ENCODE measurements at places on chromosomes 12 and 14.
A peak's percentile ranks its signal among the peaks of the same experiment; 100 is the strongest.

DNA sequence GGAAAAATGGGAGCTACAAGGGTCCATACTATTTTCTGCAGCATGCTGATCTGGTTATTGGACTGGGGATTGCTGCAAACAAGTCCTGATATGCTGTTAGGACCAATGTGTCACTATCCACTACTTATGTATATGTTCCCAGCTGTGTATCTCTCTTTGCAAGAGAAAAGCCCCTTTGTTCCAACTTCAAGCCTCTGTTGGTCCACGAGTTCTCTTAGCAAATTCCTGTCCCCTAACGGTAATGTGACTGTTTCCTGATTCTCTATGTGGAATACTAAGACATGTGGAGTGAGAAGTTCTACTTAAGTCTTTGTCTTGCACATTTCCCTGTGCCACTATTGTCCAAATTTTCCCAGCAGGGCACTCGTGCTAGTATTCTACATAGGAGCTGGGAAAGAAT lies 557.7 kb downstream of the FSCB start:
- DNase-seq = no peak

DNA sequence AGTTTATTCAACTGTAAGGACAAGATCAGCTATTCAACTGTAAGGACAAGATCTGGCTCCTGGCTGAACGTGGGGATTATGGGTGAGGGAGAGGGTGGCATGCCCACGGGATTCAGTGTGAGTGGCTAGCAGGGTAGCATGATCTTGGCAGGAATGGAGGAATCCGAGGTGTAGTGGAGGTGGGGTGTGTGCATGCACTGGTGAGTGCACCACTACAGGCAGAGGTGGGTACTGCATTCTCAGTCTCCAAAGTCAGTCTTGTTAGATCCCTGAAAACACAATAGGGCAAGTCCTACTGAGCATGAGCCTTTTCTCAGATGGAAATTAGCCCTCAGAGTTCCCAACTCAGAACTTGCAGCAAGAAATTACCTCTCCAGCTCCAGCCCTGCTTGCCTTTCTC lies 32.2 kb upstream of the DCD start:
- peak; percentile 20 for DNase-seq

DNA sequence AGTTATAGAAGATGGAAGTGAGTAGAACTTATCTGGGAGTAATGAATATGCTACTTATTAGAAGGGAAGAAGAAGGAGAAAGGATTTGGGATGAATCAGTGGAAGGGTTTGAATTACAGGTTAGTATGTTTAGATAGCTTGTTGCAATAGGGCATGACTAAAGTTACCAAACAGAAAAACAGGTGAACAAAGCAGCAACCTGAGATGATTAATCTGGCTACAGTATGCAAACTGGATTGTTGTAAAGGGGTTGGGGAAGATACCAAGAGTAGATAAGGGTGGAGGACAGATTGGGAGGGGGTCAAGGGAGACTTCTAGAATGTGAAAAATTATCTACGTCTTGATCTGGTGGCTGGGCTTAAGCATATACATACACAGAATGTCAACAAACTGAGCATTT lies 73.4 kb upstream of the CLEC14A start:
- no peak for DNase-seq

DNA sequence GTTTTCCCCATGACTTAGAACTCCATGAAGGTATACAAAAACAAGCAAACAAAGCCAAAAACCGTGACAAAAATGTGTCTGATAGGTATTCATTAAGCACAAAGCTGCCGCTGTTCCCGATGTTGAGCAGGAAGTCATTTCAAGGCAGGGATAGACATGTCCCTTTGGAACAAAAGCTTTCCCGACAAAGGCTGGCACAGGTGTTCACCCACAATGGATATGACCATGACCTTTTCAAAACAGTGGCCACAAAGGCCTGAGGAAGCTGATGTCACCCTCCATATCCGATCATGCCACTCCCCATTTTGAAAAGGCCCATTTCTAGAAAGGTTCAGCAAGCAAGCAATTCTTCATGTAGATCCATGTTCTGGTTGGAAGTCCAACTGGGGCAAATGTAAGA lies 279.1 kb downstream of the BTG1 start:
- no peak for DNase-seq

DNA sequence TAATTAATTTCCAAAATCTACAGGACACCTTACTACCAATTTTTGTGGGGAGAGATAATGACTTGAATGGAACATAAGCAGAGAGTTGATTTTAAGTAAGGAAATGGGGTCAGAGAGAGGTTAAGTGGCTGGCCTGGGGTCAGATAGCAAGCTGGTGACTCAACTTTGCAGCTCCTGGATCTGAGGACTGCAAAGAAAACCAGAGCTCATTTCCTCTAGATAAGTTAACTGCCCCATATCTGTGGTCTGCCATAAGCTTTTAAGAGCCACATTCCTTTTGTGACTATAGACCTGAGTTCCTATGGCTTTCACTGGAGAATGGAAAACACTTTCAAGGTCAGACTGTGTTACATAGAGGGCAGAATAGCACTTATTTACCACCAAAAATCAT lies 201.2 kb upstream of the PRICKLE1 start:
- no peak for DNase-seq

DNA sequence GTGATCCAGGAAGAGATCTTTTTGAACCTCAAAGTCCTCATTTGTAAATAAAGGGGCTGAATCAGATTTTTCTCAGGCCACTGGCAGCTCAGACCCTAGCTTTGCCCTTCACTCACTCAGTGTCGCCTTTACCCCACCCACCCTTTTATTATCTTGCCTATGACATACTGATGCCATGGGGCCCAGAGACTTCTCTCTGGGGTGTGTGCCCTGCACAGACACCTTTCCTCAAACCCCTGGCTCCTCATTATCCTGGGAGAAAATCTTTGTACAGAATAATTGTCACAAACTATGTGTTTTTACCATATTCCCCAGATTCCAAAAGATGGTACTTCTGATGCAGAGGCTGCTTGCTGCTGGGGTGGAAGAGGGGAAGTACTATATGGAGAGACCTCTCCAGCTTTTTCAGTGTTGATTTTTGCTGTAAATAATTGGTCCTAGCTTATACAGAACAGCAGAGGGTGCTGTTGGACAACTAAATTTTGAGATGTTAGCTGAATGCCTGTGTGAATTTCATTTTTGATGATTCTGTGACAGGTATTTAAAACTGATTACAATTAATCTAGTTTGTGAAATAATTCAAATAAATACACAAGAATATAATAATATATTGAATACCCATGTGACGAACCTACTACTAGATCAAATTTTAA lies 53.9 kb upstream of the DCD start:
- DNase-seq = peak; percentile 67

DNA sequence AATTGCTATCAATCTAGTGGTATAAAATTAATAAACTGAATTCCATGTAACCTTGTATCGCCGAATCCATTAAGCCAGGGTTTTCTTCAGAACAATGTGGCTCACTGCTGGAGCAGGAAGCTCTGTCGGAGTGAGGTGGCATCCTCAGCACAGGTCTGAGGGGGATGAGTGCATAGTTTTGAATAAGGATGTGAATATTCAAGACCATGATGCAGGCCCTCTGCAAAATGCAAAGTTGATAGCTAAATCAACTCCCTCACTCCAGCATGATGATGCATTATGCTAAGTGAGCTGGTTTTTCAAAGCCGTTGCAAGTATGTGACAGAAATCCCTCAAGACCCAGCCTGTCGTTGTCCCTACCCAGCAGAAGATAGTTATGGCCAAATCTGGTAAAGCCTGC lies 53.0 kb downstream of the TRIM9 start:
- DNase-seq = no peak

- DNase-seq = no peak
These were observed 1.0 kb upstream of the ADCY6 start for GRCh38 chr12:48789858-48790326.

GRCh38 chr12:106976668-106977067 lies 10.3 kb downstream of the MTERF2 start:
- DNase-seq = no peak

GRCh38 chr12:57232156-57232756 lies 2.7 kb downstream of the SHMT2 start:
- no peak for DNase-seq

DNA sequence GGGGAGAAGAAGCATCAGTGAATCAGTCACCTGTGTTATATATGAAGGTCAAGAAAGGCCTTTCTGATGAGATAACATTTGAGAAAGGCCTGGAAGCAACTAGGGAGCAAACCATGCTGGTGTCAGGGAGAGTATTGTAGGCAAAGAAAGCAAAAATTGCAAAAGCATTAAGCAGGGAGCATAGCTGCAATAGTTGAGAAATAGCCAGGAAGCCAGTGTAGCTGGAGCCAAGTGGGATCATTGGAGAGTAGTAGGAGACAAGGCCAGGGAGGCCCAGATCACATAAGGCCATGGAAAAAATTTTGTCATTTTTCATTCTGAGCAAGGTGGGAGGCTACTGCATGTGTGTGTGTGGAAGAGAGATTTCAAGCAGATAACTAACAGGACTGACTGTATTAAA lies 18.8 kb upstream of the MAGOHB start:
- no peak for DNase-seq

GRCh38 chr12:20097626-20098025 lies 270.7 kb upstream of the PDE3A start:
- no peak for DNase-seq

DNA sequence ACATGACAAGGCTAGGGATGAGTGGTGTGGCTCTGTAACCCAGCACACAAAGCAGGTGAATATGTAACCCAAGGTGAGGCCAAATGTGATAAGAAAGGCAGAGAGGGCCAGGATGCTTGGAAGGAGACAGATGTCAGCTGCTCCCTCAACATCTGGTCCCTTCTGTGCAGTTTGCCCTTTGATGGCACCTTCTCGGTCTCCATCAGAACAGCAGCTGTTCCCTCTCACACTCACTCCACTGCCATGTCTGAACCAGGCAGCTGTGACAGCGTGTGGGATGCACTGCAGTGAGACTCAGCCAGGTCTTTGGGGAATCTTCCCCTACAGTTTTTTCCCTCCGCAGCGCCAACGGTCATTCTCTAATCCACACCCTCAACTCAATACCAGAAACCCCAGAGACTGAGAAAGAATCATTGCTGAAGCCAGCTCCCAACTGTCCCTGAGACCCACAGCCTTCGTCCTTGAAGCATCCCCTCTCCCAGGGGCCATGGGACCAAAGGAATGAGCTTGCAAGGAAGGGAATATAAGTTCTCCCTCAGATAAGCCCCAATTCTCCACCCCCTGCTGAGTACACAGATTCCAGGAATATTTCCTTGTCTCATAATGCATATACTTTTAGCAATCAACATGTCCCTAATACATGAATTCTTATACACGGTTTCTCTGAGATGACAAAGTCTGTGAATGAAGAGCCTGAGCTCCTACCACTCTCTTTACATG lies 230.0 kb downstream of the GLT1D1 start:
- DNase-seq = no peak

- DNase-seq = no peak
These were observed 161.6 kb upstream of the PWP1 start for GRCh38 chr12:107523775-107524535.

GRCh38 chr12:68467514-68467913 lies 135.4 kb upstream of the MDM1 start:
- no peak for DNase-seq

- peak; percentile 23 for DNase-seq
These were observed 203.0 kb downstream of the SNAPC1 start for GRCh38 chr14:61965030-61965745.

DNA sequence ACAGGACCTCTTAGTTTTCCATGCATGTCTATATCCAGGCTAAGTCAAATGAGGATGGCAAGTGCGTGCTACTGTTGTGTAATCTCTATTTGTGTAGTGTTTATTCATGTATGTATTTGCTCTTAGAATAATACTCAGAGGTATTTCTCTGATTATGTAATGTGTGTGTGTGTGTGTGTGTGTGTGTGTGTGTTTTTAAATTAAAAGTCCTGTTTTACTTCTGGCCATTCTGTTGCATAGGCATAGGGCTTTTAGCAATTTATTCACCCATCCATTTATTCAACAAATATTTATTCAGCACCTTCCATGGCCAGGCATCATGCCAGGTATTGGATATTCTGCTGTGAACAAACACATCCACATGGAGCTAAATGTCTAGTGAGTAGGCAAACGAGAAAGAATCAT lies 63.5 kb downstream of the PELI2 start:
- DNase-seq = no peak

DNA sequence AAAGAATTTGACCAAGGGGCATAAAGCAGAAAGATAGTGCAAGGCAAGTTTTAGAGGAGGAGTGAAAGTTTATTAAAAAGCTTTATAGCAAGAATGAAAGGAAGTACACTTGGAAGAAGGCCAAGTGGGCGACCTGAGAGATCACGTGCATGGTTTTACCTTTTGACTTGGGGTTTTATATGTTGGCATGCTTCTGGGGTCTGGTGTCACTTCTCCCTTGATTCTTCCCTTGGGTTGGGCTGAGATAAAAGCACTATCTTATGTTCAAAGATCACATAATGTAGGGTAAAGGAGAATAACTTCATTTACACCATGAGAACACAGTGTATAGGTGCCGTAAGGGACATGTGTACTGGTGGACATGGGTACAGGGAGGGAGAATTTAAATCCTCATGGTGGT lies 17.7 kb upstream of the TMEM30B start:
- no peak for DNase-seq

DNA sequence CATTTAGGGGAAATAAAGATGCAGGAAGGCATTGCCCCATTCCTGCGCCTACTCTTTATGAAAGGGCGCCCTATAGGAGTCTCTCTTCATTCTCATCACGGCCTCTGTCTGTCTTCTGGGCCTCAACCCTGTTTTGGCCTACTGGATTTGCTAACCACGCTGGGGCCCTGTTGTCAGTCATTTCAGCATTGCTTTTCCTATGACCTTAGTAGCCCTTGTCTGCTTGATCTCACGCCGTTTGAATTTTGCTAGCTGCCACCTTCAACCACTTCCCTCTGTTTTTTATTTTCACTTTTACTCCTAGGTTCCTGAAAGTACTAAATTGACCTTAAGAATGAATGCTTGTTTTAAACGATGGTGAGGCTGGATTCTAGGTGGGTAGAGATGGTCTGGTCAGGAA lies 139.0 kb downstream of the SYNE2 start:
- no peak for DNase-seq

DNA sequence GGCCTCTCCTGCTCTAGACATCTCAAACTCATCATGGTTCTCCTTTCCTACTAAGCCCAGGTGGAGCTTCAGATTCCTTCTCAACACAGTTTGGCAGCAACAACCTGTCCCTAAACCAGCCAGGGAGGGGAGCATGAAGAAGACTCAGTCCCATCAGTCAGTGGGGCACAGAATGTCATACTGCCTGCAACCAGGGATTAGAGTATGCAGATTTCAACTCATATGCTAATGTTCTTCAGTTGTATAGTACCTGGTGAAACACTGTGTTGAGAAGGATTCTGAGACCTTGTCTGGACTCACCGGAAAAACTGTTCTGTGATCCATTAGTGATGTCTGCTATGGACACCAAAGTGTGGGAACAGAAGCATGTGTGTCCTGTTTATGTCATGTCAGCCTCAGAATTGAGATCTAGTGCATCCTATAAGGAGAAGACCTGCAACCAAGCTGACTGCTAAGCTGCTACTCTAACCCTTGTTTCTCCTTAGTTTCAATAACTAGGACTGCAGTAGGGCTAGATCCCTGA lies 43.6 kb downstream of the TRPV4 start:
- DNase-seq = no peak

DNA sequence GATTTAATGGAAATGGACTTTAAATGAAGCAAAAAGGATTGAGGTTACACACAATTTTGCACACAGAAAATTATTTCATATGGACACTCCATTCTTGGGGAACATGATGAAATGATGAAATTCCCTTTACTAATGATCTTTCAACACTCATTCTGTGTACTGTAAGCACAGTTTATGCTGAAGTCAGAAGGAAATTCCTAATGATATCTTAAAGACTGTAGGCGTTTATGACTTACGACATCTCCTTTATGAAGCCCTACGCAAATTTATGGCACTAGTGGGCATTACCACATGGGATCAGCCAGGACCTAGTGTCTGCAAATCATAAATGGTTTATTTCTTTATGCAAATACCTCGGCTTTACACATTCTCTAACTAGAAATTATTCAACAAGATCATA lies 97.9 kb upstream of the SOX5 start:
- DNase-seq = peak; percentile 59
